ENCODE measurements at places on chromosomes 3 and 15.

GRCh38 chr3:126439346-126439967 is 36.2 kb downstream of the ZXDC start:
- peak; percentile 10 for DNase-seq

- no peak for DNase-seq
Measured at GRCh38 chr15:31235311-31236183, 91.1 kb upstream of the KLF13 start.

- DNase-seq: no peak
Measured at GRCh38 chr15:74128785-74129585, 1.4 kb upstream of the ISLR2 start.

GRCh38 chr3:42773409-42773751 is 327 bp upstream of the CCDC13 start:
- no peak for DNase-seq

- DNase-seq: peak; percentile 63
Measured at GRCh38 chr3:46089237-46090011, 62.1 kb upstream of the XCR1 start.

DNA sequence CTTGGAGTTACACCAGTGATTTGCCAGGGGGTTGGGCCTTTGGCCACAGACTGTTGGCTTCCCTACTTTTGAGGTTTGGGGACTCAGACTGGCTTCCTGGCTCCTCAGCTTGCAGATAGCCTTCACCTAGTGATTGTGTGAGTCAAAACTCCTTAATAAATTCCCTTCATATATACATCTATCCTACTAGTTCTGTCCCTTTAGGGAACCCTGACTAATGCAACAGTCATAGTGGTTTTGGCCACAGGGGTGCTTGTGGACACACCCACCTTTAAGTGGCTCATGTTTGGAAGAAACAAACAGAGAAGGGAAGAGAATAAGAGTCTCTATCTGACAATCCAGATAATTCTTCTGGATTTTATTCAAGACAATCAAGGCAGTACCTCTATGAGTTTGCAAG is 457.7 kb downstream of the EPHA3 start:
- DNase-seq: no peak

DNA sequence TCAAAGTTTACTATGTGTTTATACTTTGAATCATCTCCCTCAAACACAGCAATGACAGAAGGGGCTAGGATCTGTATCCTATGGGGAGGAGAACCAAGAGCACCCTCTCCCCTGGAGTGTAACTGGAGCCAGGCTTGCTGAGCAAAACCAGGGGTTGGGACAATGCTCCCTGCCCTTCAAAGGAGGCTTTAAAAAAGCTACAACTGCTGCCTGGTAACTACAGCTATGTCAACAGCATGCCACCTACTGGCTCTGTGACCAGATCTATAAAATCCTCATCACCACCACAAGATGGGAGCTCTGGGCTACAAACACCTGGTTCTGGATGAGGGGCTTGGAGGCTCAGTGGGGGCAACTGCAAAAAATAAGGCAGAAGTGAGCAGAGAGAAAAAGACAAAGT is 61.9 kb downstream of the ANO10 start:
- DNase-seq: no peak

DNA sequence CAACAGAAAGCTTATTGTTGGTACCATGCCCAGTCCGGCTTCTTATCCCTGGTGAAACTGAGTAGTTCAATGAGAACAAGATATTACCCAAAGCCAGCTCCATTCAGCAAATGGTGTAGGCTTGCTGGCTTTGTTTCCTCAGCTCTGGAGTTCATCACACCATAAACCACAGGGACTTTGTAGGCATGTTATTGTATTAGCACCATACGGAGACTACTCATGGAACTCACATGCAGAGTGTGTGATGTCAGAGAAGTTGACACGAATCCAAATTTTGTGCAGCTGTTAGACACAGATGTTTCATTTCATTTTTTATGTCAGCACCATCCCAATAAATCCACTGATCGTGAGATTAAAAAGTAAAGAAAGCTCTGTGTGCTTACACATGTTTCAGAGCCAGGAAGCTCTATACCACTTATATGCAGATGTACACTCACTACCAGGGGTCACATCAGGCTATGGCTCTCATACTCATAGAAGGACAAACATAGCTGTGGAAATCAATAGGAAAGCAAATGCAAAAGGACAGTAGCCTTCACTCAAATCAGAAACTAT is 63.4 kb upstream of the LEKR1 start:
- no peak for DNase-seq

GRCh38 chr3:82030916-82031315 is 269.5 kb upstream of the GBE1 start:
- DNase-seq: no peak

DNA sequence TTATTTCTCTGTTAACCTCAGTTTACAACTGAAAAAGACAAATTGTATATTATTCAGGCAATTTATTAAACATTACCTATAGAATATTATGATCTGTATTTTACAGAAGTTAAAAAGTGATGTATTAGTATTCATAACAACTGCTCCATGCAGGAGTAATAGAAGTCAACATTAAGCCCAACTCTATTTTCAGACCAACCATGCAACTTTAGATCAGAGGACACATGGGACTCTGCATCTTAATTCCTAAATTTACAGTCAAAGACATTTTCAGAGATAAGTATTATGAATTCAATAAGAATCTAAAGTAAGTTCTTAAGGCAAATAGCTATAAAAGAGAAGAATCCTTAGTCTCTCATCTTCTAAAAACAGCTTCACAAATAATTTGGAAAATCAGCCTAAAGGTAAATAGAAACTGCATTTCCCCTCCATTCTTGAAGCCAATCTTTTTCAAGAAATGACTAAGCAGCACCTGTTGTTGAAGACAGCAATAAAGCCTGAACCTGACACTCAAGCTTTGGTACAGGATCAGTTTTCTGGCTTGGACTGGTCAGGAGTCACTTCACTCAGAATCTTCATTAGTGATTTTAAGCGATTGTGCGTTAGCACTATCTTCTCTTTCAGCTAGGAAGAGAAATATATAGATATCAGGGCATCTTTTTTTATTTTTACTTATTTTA is 23.0 kb downstream of the OIP5 start:
- DNase-seq: no peak

GRCh38 chr3:23519314-23520208 is 286.2 kb upstream of the UBE2E1 start:
- no peak for DNase-seq
